Panc1 (cell line): ENCODE measurements at places on chromosomes 5 and 9.

GRCh38 chr5:57642066-57642465 lies 159.5 kb upstream of the ACTBL2 start:
- DNase-seq = no peak

GRCh38 chr9:114676901-114677300 lies 5.1 kb downstream of the TEX48 start:
- DNase-seq = no peak

DNA sequence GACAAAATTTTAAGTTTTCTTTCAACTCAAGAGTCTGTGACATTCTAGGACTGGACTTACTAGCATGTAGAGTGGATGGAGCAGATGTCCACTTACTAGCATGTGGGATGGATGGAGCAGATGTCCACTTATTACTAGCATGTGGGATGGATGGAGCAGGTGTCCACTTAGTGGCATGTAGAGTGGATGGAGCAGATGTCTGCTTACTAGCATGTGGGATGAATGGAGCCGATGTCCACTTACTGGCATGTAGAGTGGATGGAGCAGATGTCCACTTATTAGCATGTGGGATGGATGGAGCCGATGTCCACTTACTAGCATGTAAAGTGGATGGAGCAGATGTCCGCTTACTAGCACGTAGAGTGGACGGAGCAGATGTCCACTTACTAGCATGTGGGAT lies 2.4 kb downstream of the SLC36A1 start:
- no peak for DNase-seq

DNA sequence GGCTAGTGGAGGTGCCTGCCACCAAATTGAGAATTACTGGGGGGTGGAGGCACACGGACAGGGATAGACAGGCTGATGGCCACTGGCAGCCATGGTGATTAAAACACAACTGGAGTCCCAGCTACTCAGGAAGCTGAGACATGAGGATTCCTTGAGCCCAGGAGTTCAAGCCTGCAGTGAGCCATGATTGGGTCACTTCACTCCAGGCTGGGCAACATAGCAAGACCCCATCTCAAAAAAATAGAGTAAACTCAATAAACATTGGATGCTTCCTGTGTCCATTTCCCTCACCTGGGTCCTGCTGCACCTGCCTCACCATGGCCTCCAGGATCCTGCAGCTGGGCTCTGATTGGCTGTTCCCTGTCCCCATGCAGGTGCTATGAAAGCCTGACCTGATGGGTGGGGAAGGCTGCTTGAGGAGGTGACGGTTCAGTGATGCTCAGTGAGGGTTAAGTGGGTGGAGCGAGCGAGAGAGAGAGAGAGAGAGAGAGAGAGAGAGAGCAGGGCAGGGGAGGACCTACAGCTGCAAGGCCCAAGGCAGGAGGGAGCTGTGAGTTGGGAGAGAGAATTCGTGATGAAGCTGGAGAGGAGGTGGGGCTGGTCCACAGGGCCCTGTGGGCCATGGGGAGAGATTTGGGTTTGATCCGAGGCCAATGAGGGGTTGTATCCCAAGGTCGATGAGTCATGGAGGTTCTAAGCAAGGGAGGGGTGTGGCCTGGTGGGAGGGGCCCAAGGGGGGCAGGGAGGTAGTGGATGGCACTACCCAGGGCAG lies 36.7 kb upstream of the FUBP3 start:
- no peak for DNase-seq

GRCh38 chr5:14879393-14879792 lies 7.8 kb upstream of the ANKH start:
- no peak for DNase-seq

DNA sequence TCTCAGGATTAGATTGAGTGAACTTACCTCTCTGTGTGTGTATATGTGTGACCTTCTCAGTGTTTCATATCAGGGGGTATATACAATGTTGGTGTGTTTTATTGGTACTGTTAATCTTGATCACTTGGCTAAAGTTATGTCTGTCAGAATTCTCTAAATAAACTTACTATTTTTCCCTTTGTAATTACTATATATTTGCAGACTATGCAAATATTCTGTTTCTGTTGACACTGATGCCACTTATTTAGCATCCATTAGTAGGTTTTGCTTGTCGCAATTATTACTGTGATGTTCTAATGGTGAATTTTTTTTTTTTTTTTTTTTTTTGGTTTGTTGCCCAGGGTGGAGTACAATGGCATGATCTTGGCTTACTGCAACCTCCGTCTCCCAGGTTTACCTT lies 42.9 kb upstream of the NR5A1 start:
- no peak for DNase-seq
